ENCODE measurements at places on chromosomes 3 and 15.

DNA sequence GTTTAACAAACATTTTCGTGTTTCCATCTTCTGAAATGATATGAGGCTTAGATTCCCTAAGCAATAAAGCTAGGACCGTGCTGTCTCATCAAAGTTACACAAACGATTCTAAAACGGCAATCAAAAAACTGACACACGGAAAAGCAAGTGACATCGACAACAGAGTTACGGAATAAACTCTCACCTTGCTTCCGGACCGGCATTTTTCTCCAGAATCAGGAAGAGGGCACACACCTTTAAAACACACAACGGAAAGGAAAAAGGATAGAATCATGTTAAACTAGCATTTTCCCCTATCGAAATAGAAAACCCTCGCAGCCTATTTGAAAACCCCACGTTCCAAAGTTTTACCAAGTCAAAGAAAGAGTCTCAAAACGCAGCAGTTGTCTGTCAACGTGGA, 1.4 kb downstream of the DLG1 start:
- DNase-seq, result no peak

GRCh38 chr15:29774900-29775299, 47.4 kb downstream of the TJP1 start:
- no peak for DNase-seq

GRCh38 chr3:70728311-70728710, 415.9 kb upstream of the MDFIC2 start:
- DNase-seq, result no peak

- DNase-seq, result no peak
These were observed 4.1 kb upstream of the CLASP2 start for GRCh38 chr3:33722191-33722590.
